Omental fat pad (tissue), 4 donors: ENCODE measurements at places on chromosomes 7 and 10.

GRCh38 chr10:62014510-62014909 lies 113.0 kb downstream of the ARID5B start:
- no peak for DNase-seq

DNA sequence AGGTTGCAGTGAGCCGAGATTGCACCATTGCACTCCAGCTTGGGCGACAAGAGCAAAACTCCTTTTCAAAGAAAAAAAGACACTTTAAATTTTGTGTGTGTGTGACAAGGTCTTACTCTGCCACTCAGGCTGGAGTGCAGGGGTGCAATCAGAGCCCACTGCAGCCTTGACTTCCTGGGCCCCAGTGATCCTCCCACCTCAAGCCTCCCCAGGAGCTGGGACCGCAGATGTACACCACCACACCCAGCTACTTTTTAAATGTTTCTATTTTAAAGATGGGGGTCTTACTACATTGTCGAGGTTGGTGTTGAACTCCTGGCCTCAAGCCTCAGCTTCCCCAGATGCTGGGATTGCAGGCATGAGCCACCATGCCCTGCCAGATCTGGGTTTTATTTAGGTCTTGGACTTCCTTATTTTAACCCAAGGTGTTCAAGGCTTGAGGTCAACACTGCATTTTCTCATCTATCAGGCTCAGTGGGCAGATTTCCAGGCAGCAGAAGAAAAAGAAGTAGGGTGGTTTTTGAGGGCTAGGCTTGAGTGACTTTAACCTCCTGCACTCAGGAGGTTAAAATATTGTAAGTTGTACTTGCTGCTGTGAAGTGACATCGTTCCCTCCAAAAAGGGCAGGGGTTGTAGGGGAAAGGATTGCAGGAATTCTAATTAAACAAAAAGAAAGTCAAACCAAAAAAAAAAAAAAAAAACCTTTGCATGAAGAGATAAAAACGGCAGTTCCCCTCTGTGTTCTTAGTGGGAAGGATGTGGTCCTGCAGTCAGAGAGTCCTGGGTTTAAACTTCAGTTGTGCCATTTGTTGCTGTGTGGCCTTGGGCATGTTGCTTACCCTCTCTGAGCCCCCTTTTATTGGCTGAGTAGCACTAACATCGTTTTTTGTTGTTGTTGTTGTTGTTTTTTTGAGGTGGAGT lies 71.5 kb downstream of the CARD11 start:
- no peak for DNase-seq

DNA sequence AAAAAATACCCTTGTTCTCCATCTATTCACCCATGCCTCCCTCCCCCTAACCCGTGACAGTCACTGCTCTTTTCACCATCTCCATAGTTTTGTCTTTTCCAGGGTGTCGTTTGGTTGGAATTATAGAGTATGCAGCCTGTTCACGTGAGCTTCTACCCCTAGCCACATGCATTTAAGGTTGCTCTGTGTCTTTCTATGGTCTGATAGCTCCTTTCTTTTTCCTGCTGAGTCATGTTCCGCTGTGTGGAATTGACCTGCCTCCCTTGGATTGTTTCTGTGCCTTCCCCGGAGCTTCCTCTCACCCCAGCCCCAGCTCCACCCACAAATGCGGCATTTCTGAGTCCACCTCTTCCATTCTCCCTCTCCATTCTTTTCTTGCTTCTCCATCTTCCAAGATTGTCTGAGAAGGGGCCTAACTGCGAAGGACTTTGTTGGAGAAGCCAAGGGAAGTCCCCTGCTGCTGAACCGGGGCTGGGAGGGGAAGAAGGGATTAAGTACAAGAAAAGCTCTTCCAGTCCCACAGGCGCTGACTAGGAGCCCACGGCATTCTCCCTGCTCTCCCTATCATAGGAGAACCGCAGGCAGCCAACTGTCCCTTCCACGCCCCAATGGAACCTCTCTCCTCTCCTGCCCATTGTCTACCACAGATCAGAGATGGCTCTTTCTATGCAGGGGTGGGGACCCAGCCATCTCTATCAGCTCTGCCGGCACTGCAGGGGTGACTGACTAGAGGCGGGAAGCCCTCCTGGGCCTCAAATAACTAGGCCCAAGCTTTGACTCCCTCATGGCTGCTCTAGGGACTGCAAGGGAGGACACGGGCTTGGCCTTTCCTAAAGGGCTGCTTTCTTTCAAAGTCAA lies 87.5 kb upstream of the ANLN start:
- no peak for DNase-seq

DNA sequence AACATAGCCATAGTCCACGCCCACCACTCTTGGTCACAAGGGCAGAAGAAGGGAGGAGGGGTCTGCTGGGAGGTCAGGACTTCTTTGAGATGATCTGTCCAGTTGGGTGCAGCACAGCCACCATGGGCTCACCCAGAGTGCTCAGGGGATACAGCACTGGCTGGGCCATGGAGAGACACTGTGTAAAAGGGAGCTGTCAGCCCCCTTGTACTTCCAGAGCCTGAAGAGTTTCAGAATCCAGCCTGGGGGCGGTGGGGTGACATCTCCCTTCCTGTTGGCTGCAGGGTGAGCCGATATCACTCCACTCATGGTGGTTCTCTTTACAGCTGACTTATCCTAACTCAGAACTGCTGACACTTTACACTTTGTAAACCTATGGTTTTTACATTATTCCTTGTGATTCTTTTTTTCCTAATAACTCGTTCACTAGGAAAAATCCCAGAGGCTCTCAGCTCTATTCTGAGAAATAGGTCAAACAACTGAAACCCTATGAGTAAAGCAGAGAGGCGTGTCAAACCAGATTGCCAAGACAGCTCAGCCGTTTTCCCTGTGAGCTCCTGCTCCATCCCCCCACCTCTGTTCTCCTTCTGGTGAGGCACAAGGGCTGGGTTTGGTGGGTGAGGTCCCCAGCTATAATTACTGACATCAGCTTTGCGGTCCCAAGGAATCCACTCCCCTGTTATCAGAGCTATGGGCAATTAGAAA lies 3.2 kb upstream of the MRPS24 start:
- peak; percentile 35 for DNase-seq

GRCh38 chr10:12780634-12781601 lies 220.6 kb downstream of the CCDC3 start:
- DNase-seq: no peak

DNA sequence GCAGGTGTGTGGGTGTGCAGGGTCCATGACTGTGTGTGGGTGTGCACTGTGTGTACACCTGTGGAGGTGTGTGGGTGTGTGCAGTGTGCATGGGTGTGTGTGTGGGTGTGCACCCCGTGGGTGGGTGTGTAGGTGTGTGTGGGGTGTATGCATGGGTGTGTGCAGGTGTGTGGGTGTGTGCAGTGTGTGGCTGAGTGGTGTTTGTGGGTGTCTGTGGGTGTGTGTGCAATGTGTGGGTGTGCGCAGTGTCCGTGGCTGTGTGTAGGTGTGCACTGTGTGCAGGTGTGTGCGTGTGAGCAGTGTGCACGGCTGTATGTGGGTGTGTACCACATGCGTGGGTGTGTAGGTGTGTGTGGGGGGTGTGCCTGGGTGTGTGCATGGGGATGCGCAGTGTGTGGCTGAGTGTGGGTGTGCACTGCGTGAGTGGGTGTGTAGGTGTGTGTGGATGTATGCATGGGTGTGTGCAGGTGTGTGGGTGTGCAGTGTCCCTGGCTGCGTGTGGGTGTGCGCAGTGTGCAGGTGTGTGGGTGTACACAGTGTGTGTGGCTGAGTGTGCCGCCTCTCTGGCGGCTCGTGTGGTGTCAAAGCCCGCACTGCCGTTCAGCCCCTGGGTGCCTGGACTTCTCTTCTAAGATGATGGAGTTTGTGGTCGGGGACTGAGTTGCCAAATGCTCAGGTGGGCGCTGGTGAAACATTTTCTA lies 208.3 kb downstream of the DNAJB6 start:
- no peak for DNase-seq

DNA sequence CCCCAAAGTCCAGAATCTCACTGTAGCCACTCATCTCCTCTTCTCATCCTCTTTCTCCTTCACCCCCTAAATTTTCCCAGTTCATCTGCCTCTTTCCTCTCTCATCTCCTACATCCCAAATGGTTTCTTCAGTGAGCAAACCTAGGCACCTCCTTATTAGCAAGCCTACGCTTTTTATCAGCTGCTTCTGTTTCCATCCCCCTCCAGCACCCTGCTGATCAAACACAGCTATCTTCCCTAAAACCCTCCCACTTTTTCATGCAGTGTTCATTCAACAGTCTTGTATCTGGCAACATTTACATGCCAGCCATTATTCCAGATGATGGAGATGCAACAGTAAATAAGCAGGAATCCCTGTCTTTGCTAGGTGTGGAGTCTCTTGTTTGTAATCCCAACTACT lies 3.3 kb upstream of the ABRAXAS2 start:
- no peak for DNase-seq

- no peak for DNase-seq
Measured at GRCh38 chr10:60414111-60414510, 24.4 kb upstream of the ANK3 start.

GRCh38 chr7:31950091-31950755 lies 120.0 kb downstream of the PDE1C start:
- no peak for DNase-seq

DNA sequence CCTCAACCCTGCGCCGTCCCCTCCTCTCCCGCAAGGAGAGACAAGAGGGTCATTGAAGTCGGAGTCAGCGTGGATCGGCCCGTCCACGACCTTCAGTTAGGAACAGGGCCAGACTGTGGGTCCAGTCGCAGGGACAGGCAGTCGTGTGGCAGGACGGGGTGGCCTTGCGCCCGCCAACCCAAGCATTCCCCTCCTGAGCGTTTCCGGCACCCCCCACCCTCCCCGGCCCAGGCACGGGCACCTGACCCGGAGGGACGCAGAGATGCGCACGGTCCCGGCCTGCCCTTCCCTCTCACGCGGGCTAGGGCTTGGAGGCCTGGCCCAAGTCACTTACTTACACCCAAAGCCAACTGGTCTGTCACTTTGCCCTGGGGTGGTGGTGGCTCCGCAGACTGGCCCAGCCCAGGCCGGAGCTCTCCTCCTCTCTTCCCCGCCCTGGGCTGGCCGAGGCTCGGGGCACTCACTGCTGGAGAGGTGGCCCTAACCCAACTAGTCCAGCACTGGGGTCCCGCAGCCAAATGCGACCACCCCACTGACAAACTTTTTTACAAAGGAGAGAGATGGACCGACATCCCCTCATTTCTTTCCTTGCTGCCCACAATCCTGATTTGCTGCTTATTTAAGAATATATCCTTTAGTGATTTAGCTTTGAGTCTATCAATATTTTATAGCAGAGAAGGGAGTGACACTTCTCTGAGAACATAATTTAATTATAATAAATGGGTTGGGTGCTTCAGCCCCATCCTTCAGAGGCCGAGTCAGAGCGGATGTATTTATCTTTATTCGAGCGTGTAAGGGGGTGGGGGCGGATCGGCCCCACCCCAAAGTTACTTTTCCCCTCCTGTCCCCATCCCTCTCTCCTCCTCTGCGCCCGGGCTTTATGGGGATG lies 1.2 kb upstream of the UNCX start:
- no peak for DNase-seq

- DNase-seq: no peak
Measured at GRCh38 chr7:18503126-18503866, 7.7 kb downstream of the HDAC9 start.

GRCh38 chr10:113802997-113803396 lies 50.9 kb downstream of the DCLRE1A start:
- no peak for DNase-seq

GRCh38 chr7:148214101-148214500 lies 376.5 kb upstream of the C7orf33 start:
- DNase-seq: no peak

DNA sequence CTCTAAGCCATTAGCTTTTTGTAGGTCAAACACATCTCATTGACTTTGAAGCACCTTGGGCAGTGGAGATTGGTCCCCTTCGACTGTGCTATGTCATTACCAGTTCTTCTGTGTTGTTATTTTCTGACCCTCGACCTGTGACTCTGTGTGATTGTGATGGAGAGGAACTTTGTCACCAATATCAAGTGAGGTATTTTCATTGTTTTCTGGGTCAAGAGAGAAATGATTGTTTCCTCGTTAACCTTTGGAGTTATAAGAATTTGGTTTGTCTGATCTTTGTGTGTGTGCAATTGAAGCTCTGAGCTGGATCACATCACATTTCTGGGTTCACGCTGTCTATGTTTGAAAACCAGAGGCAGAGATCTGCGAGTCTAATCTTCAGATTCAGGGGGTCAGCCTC lies 432.2 kb upstream of the KLF6 start:
- no peak for DNase-seq

- DNase-seq: no peak
Measured at GRCh38 chr10:69965086-69965485, 87.6 kb upstream of the MACROH2A2 start.

GRCh38 chr7:44279731-44280505 lies 45.5 kb downstream of the CAMK2B start:
- DNase-seq: peak; percentile 16

DNA sequence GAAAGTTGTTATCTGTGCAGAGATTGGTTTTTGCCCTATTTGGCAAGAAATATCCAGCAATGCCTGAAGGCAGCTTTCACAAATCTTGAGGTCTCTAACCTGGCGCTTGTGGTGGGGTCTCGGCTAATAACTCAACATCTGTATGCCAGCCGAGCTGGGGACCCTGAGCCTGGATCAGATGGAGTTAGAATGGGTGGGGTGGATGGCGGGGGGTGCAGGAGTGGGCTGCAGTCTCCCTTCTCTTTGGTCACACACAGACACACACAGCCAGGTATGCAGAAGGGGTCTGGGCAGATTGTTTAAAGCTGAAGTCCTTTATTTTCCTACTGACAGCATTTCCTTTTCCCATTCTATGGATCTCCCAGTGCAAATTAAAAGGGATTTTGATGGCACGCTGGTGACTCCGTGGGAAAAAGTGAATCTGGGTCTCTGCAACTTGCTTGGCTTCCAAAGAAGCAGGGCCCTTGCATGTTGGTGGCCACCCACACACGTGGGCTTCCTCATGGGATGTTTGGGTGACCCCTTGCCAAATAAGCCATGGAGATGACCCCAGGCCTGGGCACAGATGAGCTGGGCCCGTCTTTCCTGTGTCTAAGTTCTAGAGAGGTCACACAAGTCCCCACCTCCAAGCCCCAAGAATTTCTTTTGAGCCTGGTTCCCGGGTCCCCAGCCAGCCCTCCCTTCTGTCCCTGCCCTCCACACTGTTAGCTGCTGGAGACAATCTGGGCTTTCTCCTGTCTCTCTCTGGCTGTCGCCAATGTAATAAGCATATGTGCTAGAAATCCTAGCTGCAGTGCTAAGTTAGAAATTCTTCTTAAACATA lies 39.9 kb upstream of the EMX2 start:
- DNase-seq: no peak

GRCh38 chr7:85184599-85185423 lies 2.0 kb downstream of the SEMA3D start:
- DNase-seq: peak; percentile 44

DNA sequence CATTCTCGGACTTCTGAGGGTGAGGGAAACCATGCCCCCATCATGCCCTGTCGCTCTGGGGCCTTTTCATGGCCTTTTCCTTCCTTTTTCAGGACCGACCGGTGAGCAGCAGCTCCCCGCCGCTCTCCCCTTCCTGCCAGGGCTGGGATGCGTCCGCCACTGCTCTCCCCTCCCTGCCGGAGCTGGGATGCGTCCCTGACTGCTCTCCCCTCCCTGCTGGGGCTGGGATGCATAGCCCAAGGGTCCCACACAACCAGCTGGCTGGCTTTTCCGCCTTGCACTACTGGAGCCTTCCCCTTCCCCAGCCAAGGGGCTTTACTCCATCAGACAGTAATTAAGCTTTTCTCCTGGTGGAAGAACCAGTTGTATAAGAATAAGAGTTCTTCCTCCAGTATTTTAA lies 129.7 kb upstream of the COBL start:
- DNase-seq: no peak
